ENCODE measurements at places on chromosomes 16 and 17. TPM values are rescaled to one million over a fixed set of nuclear protein-coding genes. Genes with fewer than 3 reads are reported as not detected.
A peak's percentile ranks its signal among the peaks of the same experiment; 100 is the strongest.

DNA sequence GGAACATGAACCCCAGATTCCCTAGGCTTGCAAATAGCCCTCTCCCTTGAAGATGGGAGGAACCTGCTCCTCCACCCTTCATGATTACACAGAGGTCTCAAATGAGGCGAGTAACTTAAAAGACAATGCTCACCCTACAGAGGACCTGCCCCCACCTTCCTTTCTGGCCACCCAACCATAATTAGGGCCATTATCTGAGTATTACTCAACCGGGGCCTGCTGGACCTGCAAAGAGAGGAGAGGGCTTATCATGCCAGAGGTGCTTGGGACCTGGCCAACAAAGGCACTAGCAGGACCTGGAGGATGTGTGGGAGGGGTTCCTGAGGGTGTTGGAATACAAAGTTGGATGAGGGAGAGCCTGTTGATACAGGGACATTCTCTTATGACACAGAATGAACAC, 42.4 kb downstream of the RNF157 start:
- no peak for DNase-seq

- no peak for DNase-seq
Measured at GRCh38 chr17:81741049-81741593, 29.0 kb downstream of the SLC25A10 start.

DNA sequence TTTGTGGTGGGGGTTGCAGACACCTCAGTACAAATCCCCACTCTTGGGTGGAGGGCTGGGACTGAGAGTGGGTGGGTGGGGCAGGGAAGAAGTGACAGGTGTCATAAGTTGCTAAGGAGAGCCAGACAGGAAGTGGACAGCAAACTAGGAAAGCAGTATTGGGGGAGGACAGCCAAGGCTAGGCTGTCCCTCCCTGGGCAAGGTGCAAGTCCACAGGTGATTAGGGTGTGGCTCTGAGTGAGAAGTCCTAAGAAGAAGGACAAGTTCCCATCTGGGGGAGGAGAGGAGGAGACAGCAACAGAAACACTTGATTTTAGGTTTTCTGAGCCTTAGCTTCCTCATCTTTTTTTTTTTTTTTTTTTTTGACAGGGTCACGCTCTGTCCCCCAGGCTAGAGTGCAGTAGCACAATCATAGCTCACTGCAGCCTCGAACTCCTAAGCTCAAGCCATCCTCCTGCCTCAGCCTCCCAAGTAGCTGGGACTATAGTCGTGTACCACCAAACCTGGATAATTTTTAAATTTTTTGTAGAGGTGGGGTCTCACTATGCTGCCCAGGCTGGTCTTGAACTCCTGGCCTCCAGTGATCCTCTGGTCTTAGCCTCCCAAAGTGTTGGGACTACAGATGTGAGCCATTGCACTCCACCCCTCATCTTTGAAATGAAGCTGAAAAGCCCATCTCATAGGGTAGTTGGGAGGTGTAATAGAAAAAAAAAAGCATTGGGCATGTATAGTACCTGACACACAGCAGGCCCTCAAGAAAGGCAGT, 2.5 kb downstream of the MAPK3 start:
- DNase-seq, result no peak

GRCh38 chr16:88804173-88804551, 573 bp downstream of the CDT1 start:
- no peak for DNase-seq

DNA sequence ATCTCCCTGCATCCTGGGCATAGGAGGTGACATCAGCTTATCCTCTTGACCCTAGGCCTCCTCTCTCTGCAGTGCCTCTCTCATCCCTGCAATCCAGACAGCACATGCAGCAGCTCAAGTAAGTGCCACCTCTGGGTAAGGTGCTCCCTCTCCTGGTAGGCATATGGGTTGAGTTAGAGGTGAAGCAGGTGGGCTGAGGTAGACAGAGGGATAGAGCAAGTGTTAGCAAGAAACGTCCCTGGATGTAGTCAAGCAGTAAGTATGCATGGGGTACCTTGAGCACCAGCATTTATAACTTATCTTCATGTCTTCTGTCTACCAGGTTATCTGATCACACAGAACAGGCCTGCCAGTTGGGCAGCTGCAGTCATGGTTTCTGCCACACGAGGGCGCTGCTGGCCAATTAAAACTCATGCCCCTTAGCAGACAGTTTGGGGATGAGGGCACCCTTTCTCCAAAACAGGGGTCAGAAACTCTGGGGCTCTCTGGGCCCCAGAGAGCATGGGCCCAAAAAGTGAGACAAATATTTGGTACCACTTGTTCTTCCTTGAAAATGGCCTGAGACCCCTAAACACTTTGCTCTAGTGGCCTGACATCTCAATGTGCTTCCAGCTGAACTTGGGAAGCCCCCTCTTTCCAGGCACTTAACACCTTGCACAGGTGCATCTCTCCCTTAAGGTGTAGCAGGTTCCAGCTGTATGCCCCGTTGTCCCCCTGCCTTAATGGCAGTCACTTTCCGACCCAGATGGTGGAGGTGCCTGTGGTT, 59.8 kb downstream of the NEUROD2 start:
- DNase-seq, result peak; percentile 59

GRCh38 chr17:44360826-44361225, 2.8 kb downstream of the FAM171A2 start:
- no peak for DNase-seq

GRCh38 chr16:82767808-82768207, 141.0 kb downstream of the CDH13 start:
- no peak for DNase-seq

Gene PIRT
- polyA plus RNA-seq, result 0.11 TPM

All from muscle of arm (tissue), 14 donors.